ENCODE measurements at places on chromosomes 4 and X. TPM values are rescaled to one million over a fixed set of nuclear protein-coding genes. Genes with fewer than 3 reads are reported as not detected.

FGF13 gene
- not detected for total RNA-seq

FRAS1 gene
- 0.23 TPM for total RNA-seq

ASB9 gene
- total RNA-seq, result 0.83 TPM

AFP gene
- not detected for total RNA-seq

CA5B gene
- 23.4 TPM for total RNA-seq

FGF2 gene
- not detected for total RNA-seq

NPNT gene
- total RNA-seq, result not detected

DDX53 gene
- total RNA-seq, result not detected

GRCh38 chr4:37686373-37687193, at the start of gene RELL1:
Gene RELL1 (minus strand): TSS chr4:37686376. CDS start chr4:37686287, 89 bp downstream.
- peak within 1 kb of the TSS; percentile 91 for H3K4me3 ChIP-seq
- H3K4me1 ChIP-seq, result peaks cover 37% of the 10 kb centered on the region
- H3K27me3 ChIP-seq, result peaks cover 7% of the 10 kb centered on the region
- peak within 1 kb of the TSS; percentile 95 for H3K27ac ChIP-seq

DNA sequence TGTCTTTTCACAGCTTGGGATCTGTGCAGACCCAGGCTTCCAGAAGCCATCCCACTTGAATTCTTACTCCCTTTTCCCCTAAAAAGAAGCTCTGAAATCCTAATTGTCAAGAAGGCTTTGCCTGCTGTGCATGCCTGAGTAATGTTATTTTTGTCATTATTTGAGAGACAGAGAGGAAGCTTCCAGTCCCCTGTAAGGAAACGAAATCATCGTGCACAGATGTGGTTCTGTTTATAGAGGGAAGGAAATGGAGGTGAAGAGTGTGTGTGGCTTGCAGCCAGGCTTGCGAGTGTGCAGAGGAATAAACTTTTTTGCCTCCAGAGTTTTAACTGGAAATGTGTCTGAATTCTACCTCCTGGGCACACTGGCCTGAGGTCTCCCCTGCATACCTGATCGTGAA, 70.2 kb downstream of the TBL1X start:
- H3K27me3 ChIP-seq, result no peaks in the 10 kb centered on the region
- DNase-seq, result no peak
- H3K36me3 ChIP-seq, result peaks cover 6% of the 10 kb centered on the region
- no peak overlapping the region for H3K27ac ChIP-seq

GRCh38 chr4:113781439-113782040, 20.0 kb upstream of the CAMK2D start:
- DNase-seq, result no peak
- H3K27ac ChIP-seq, result no peak overlapping the region
- H3K4me1 ChIP-seq, result peaks cover 3% of the 10 kb centered on the region

- H3K4me1 ChIP-seq, result no peaks in the 10 kb centered on the region
- DNase-seq, result no peak
- no peak overlapping the region for H3K27ac ChIP-seq
- no peaks in the 10 kb centered on the region for H3K36me3 ChIP-seq
- no peak overlapping the region for H3K4me3 ChIP-seq
Measured at GRCh38 chr4:125276811-125277210, 37.9 kb upstream of the FAT4 start.

DNA sequence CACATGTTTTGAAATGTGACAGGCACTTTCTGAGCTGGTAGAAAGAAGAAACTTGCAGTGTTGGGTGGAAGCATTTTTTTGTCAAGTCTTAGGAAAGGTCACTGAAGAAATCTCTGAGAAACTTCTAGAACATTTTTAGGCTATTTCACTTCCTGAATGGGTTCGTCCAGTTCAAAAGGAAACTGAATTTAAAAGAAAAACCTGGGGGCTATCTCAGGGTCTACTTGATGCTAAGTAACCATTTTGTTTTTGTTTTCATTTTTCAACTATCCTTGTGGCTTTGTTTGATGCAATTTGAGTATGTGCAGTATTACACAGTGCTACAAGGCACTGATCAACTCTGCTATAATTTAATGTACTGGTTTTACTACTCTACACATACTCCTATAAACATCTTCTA, 34.0 kb upstream of the AMOT start:
- H3K36me3 ChIP-seq, result no peaks in the 10 kb centered on the region
- no peak for DNase-seq
- no peak overlapping the region for H3K27ac ChIP-seq
- H3K4me1 ChIP-seq, result no peaks in the 10 kb centered on the region
- no peak overlapping the region for H3K4me3 ChIP-seq

DNA sequence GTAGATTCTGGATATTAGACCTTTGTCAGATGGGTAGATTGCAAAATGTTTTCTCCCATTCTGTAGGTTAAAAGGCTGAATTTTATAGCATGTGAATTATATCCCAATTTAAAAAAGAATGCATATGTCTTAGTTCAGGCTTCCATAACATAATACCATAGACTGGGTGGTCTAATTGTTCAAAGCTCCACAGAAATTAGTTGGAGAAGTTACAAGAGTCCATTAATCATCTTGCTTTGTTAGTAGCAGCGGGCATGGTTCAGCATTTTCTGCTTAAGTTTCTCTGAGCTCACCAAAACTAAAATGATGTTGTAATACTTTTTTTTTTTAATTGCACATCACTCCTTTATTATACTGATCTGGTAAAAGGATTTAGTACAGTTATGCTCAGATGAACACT, 1.8 kb downstream of the PGAM4 start:
- DNase-seq, result no peak
- peaks cover 9% of the 10 kb centered on the region for H3K36me3 ChIP-seq
- no peak overlapping the region for H3K4me3 ChIP-seq

DNA sequence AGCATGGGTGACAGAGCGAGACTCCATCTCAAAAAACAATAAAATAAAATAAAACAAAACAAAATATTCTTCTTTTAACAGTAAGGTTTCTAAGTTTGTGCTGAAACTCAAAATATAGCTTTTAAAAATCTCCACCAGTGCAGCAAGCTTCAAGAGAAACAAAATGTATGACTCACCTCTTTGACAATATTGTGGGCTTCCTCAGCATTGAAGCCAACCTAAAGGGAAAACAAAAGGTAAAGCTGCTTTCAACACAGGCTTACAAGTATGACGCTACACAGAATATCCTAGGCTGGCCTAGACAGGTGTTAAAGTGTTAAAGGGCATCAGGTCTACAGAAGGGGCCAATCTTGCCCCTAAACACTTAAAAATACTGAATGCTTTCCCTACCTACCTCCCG, 1.2 kb downstream of the DYNLT3 start:
- H3K4me1 ChIP-seq, result peaks cover 7% of the 10 kb centered on the region
- DNase-seq, result no peak
- H3K27ac ChIP-seq, result peak overlapping the region; percentile 78
- no peaks in the 10 kb centered on the region for H3K27me3 ChIP-seq
- H3K36me3 ChIP-seq, result peaks cover 2% of the 10 kb centered on the region
- peak overlapping the region; percentile 79 for H3K4me3 ChIP-seq

DNA sequence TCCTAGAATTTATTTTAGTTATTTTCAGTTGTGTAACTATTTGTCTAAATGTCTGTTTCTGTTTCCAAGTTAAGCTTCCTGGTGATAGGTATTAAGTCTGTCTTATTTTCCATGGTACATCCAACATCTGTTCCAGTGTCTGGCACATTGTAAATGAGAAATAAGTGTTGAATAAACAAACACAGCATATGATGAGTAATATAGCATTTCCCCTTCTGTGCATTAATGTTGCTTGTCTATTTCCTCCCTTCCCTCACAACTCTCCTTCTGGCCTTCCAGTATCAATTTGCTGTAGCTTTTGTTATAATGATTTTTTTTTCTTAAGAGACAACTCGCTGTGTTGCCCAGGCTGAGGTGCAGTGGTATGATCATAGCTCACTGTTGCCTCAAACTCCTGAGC, 36.1 kb downstream of the COPS4 start:
- H3K36me3 ChIP-seq, result peaks cover 28% of the 10 kb centered on the region
- no peak overlapping the region for H3K27ac ChIP-seq
- no peak overlapping the region for H3K4me3 ChIP-seq
- no peaks in the 10 kb centered on the region for H3K27me3 ChIP-seq
- DNase-seq, result no peak

DNA sequence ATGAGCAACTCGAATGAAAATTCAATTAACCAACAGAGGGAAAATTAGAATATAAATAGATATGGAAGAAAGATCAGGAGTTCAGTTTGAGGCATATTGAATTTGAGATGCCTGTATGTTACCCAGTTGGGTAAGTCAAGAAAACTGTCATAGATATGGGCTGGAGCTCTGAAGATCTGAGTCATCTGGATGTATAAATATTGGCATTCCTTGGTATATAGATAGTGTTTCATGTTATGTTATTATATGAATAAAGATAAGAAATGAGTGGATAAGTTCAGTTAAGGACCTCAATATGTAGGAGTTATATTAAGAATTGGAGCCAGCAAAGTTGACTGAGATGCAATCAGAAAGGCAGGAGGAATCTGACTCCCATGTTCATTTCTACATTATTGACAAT, 543.6 kb upstream of the SMIM31 start:
- H3K27me3 ChIP-seq, result no peaks in the 10 kb centered on the region
- H3K27ac ChIP-seq, result no peak overlapping the region
- H3K4me3 ChIP-seq, result no peak overlapping the region
- no peaks in the 10 kb centered on the region for H3K36me3 ChIP-seq

- no peaks in the 10 kb centered on the region for H3K36me3 ChIP-seq
- no peak overlapping the region for H3K4me3 ChIP-seq
Measured at GRCh38 chr4:3721627-3722026, 44.6 kb upstream of the ADRA2C start.

GRCh38 chr4:5750052-5750945, 39.3 kb downstream of the EVC start:
- H3K4me1 ChIP-seq, result no peaks in the 10 kb centered on the region
- H3K27me3 ChIP-seq, result no peaks in the 10 kb centered on the region
- DNase-seq, result no peak
- H3K4me3 ChIP-seq, result no peak overlapping the region
- no peaks in the 10 kb centered on the region for H3K36me3 ChIP-seq

- peaks cover 54% of the 10 kb centered on the region for H3K4me1 ChIP-seq
- DNase-seq, result no peak
- peak overlapping the region; percentile 28 for H3K27ac ChIP-seq
- H3K36me3 ChIP-seq, result peaks cover 33% of the 10 kb centered on the region
- no peaks in the 10 kb centered on the region for H3K27me3 ChIP-seq
Measured at GRCh38 chr4:153479101-153479500, 12.9 kb downstream of the TMEM131L start.

- H3K27me3 ChIP-seq, result no peaks in the 10 kb centered on the region
- no peaks in the 10 kb centered on the region for H3K4me1 ChIP-seq
- H3K36me3 ChIP-seq, result no peaks in the 10 kb centered on the region
- DNase-seq, result no peak
Measured at GRCh38 chr4:162622664-162623063, 458.9 kb upstream of the FSTL5 start.

GRCh38 chrX:39848900-39849299, 248.9 kb downstream of the BCOR start:
- no peak overlapping the region for H3K27ac ChIP-seq
- no peaks in the 10 kb centered on the region for H3K27me3 ChIP-seq
- no peak for DNase-seq
- peaks cover 19% of the 10 kb centered on the region for H3K4me1 ChIP-seq
- peaks cover 9% of the 10 kb centered on the region for H3K36me3 ChIP-seq
- H3K4me3 ChIP-seq, result no peak overlapping the region

GRCh38 chrX:75784680-75785491, at the start of gene MAGEE2:
Gene MAGEE2 (minus strand): TSS chrX:75785254. CDS start chrX:75785051, 203 bp downstream.
- no peak within 1 kb of the TSS for H3K27ac ChIP-seq
- peak within 1 kb of the TSS; percentile 78 for H3K4me3 ChIP-seq
- H3K4me1 ChIP-seq, result peaks cover 3% of the 10 kb centered on the region
- peaks cover 7% of the 10 kb centered on the region for H3K27me3 ChIP-seq
- DNase-seq, result no peak
- no peaks in the 10 kb centered on the region for H3K36me3 ChIP-seq

DNA sequence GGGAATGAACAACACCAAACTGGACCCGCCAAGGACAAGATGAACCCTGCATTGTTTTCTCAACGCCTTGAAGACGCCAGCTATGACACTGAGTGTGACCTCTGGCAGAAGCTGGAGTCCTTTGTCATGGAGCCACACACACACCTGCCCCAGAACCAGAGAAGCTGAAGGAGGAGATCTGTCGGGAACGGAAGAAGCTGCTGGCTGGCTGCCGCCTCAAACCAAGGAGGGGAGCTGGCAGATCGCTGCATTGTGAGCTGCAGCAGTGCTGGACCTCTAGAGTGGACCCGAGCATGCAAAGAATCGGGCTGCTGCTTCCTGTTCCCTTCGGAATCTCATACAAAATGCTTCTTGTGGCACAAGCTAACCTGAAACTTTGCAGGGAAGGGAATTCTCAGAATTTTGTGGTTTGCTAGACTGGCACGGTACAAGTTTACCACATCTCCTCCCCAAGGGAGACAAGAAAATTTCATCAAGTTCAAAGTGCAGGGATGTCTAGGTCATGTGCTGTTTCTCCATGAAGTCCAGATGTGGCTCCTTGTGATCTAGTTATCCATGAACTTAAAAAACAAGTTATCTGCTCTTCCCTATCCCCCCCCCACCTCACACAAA, 23.4 kb upstream of the GLRB start:
- no peaks in the 10 kb centered on the region for H3K27me3 ChIP-seq
- H3K4me3 ChIP-seq, result no peak overlapping the region
- H3K27ac ChIP-seq, result no peak overlapping the region
- H3K36me3 ChIP-seq, result no peaks in the 10 kb centered on the region
- no peaks in the 10 kb centered on the region for H3K4me1 ChIP-seq
- DNase-seq, result no peak

GRCh38 chr4:26953366-26953765, 92.7 kb downstream of the STIM2 start:
- H3K36me3 ChIP-seq, result peaks cover 24% of the 10 kb centered on the region
- H3K27ac ChIP-seq, result no peak overlapping the region

DNA sequence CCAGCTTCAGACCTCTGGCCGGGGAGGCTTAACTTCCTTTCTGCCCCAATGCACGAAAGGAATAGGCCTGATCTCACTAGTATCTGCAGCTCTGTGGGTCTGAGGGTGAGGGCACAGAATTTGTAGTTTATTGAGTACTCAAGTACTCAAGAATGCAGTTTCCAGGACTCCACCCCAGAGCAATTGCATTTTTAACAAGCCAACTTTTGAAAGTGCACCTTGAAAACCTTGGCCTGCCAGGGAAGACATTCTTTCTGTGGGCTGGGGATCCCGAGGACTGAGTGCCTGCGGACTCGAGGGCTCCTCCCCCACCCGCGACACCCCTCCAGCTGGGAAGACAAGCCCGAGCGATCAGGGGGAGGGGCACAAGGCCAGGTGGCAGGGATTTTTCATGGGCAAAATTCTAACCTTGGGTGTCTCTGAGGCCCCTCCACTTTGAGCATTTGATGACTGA, 22.4 kb downstream of the RS1 start:
- no peak overlapping the region for H3K27ac ChIP-seq
- H3K4me3 ChIP-seq, result no peak overlapping the region
- H3K36me3 ChIP-seq, result no peaks in the 10 kb centered on the region
- no peaks in the 10 kb centered on the region for H3K27me3 ChIP-seq
- DNase-seq, result no peak
- no peaks in the 10 kb centered on the region for H3K4me1 ChIP-seq

DNA sequence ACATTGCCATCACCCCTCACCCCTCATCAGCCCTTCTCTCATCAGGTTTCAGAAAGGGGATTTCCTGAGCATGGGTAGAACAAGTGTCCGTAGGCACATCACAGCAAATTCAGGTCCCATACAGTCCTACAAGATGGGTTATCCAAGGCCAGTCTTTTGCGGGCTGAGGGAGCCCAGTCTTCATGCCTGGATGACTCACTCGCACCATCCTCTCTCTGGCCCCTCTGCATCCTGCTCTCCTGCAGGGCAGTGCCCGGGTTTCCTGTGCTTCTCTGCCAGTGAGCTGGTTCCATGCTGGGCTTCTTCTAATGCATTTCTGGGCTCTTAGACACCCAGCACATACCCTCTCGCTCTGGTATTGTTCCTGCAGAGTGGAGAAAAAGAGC, 7.3 kb upstream of the INTS6L start:
- no peak overlapping the region for H3K27ac ChIP-seq
- DNase-seq, result no peak
- H3K4me3 ChIP-seq, result no peak overlapping the region
- no peaks in the 10 kb centered on the region for H3K27me3 ChIP-seq

Data from activated naive CD8-positive, alpha-beta T cell treated with anti-CD3 and anti-CD28 coated beads, Interleukin-2, amount 10 ng/mL, durations not matched to agents 7 days and 5 days (primary cell).